ENCODE measurements at places on chromosomes 2 and 18. TPM values are rescaled to one million over a fixed set of nuclear protein-coding genes. Genes with fewer than 3 reads are reported as not detected.

- no peak for DNase-seq
Observed at GRCh38 chr18:35590935-35591334, 9.4 kb downstream of the GALNT1 start.

GRCh38 chr18:13147130-13147529 lies 71.4 kb upstream of the LDLRAD4 start:
- DNase-seq, result no peak

DNA sequence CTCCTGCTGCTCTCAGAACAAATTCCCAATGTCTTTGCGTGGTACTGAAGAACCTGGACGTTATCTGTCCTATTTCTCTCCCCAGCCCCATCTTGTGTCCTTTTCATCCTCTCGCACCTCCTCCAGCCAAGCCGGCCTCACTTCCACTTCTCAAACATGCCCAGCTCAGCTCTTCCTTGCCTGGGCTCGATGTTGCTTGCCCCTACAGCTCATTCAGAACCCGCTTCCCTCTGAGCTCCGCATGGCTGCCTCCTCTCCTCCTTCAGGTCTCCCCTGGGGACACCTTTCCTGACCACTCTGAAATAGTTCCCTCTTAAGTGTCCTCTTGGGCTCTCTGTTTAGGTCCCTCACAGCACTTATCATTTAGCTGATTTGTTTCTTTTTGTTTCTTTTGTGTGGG lies 6.7 kb upstream of the SMARCAL1 start:
- no peak for DNase-seq

HK2 gene
- total RNA-seq, result 42.5 TPM

- no peak for DNase-seq
Observed at GRCh38 chr2:59530258-59530657, 1023.2 kb downstream of the BCL11A start.

- DNase-seq, result no peak
Observed at GRCh38 chr2:66577321-66578053, 142.6 kb downstream of the MEIS1 start.

MEP1B gene
- total RNA-seq, result not detected

DNA sequence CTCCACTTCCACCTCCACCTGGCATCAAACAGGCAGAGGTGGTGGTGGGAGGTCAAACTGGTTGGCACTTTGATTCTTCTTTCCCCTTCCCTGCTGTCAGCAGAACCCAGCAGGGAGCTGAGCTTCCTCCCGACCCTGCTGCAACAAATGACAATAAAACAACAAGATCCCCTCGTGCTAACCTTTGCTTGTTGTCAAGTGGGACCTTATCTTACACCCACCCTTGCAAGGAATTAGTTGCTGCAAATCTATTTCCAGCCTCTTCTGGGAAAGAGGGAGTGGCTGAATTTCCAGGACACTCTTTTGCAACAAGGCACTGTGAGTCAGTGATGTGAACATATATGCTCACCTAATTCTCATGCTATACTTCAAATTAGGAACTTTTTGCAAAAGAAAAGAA lies 655.1 kb downstream of the DSC3 start:
- DNase-seq, result no peak

DNA sequence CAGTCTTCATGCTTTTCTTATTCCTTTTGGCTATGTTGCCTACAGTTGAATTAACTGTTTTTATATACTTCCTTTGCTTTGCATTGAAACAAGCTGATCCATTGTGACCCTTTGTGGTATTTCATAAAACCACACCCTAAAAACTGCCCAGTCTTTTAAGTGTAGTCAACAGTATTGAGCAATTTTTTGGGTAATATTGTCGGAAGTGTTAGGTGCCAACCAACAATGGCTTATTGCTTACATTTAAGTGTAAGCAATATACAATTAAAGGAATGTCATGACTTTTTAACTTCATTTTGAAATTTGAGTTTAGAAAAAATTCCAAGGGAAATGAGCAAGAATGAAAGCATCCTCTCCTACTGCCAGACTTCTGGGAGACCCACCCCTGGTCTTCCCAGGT lies 174.1 kb downstream of the NEDD4L start:
- no peak for DNase-seq

- DNase-seq, result no peak
Observed at GRCh38 chr2:106581755-106582147, 94.6 kb downstream of the CD8B2 start.

DNA sequence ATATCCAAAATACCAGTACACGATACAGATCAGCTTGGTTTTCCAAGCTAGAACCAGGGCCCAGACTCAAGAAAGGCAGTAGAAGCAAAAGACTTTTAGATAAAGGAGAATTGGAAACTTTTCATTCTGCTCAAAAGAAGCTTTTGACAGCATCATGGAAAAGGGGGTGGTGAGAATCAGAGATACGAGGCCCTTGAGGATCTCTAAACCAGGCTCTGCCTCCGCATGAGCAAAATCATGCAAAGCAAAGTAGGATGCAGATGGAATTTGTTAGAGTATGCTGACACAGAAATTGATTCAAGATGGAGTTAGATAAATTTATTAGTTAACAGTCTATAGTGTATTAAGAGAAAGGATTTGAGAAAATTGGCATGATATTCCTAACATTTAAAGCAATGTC lies 39.8 kb downstream of the FAM98A start:
- no peak for DNase-seq

GRCh38 chr2:82913566-82913965 lies 1545.5 kb downstream of the SUCLG1 start:
- no peak for DNase-seq

DNA sequence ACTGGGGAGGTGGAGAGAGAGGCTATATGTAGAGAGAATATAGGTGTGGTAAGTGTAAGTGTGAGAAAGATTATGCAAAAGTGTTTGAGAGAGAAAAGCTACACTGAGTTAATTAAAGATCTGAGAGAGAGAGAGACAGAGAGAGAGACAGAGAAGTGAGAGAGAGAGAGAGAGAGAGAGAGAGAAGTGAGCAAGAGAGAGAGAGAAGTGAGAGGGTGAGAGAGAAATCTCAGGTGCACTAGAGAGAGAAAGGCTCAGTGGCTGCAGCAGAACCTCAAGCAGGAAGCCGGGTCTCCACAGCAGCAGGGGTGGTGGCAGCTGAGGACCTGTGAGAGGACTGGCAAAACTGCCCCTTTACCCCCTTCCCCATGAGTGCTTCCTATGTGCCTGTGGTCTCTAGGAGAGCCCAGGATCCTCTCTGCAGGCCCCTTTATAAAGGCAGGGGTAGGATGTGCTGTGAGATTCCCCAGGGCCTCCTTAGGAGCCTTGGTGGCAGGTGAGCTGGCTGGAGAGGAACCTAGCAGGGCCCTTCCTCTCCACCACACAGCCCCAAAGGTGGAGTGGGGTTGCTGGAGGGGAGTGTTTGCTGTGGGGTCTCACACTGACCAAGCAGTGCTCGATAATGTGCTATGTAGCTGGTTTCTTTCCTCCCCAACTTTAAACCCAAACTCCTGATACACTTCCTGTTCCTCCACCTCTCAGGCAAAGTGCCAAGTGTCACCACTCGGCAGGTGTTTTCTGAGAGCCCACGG lies 52.6 kb downstream of the SLC4A5 start:
- no peak for DNase-seq

- no peak for DNase-seq
Observed at GRCh38 chr18:28063926-28064325, 113.0 kb downstream of the CDH2 start.

DNA sequence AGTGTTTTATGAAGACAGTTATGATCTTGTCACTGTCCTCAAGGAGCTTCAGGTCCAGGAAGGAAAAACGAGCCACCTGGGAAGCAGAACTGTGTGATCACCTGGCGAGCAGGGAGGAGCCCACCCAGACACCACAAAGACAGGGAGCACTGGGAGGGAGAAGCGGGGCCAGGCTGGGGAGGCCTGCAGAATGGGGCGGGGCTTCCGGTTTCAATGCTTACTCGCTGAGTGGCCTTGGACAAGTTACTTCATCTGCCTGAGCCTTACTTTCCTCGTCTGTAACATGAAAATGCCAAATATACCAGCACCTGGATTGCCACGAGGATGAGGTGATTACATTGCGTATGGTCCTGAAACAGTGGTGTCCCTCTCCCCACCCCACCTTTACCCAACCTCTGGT lies 227.5 kb downstream of the ANKRD30B start:
- no peak for DNase-seq

DNA sequence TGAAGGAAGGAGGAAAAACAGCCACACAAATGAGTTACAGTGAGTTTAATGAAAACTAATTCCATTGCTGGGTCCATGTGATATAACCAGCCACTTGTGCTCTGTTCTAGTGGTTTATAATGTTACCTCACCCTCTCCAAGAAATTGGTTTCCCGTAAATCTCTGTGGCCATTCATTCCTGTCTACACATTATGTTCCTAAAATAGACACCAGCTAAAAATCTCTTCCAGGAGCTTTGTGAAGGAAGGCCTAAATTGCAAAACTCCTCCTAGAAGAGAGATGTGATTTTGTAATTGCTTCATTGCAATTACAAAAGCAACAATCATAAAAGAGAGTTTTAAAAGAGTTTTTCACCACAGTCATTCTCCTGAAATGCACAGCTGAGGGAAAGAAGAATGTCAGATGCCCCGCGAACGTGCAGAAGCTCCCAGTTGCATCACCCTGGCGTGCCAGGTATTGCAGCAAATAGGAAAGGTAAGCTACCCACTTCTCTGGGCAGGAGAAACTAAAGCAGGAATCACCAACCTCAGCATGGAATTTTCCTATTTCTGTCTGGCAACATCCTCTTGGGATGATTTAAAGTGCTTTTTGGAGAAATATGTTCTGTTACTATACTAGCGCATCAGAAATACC lies 1.7 kb downstream of the SCN1A start:
- DNase-seq, result no peak

RAD51AP2 gene
- 0.10 TPM for total RNA-seq

DNA sequence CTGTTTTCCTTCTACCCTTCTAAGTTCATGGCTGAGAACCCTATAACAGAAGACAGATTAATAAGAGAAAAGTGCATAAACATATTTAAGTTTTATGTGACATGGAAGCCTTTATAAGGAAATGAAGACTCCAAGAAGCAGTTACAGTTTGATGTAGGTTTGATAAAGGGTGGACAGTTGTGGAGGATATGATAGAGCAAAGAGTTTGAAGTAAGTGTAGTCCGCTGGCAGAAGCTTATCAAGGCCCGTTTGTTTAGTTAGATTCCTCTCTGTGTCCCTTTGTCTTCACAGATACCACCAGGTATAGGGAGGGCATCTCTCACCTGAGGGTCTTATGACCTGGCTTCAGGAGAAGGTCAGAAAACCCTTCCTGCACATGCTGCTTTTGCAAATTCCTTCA lies 10.4 kb upstream of the CASP8 start:
- DNase-seq, result no peak

DNA sequence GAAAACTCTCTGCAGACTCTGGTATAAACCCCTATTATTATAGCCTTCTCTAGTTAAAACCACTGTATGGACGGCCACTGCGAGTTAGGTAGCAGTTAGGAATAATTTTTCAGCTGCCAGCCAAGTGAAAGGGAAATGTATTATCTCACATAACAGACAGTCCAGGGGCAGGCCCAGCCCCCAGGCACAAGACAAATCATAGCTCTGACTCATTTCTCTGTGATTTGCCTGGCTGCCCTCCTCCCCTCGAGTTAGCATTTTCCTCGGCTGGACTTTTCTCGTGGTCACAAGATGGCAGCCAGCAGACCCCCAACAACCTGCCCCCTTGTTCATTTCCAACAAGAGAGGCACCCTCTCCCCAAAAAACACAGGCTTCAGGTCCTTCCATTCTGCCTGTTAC lies 10.5 kb downstream of the VIT start:
- DNase-seq, result no peak

DNA sequence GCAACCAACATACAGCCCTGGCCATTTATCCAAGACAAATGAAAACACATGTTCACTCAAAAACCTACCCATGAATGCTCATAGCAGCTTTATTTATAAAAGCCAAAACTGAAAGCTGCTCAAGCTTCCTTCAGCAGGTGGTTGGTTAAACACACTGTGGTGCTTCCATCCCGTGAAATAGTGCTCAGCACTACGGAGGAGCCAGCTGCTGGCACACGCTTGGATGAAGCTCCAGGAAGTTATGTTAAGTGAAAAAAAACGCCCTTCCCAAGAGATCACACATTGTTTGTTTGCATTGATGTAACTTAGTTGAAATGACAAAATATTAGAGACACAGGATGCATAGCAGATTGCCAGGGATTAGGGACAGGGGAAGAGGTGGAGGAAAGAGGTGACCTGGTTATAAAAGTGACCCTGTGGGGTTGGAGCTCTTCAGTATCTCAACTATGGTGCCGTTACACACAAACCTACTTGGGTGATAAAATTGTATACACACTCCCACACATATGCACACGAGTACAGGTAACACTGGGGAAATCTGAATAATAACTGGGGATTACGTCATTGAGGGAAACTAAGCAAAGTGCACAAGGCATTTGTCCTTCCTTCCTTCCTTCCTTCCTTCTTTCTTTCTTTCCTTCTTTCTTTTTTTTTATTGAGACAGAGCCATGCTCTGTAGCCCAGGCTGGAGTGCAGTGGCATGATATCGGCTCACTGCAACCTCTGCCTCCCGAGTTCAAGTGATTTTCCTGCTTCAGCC lies 6.2 kb upstream of the ALPG start:
- no peak for DNase-seq

TBC1D8 gene
- total RNA-seq, result 44.0 TPM

DNA sequence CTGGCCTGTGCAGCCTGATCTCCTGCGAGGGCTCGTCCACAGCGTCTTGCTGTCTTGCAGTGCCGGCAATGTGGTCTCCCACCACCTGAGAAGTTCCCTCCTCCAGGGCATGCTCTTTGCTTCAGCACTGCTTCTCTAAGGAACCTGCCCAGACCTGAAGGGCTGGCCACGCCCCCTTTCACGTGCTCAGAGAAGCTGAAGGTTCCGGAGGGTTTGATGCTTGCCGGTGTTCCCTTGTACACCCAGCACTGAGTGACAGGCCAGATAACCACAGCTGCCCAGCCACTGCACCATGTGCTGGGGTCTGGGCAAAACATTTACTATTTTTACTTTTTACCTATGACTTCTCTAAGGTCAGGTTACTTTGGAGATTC lies 1.7 kb upstream of the POLR2D start:
- DNase-seq, result peak; percentile 37

DNA sequence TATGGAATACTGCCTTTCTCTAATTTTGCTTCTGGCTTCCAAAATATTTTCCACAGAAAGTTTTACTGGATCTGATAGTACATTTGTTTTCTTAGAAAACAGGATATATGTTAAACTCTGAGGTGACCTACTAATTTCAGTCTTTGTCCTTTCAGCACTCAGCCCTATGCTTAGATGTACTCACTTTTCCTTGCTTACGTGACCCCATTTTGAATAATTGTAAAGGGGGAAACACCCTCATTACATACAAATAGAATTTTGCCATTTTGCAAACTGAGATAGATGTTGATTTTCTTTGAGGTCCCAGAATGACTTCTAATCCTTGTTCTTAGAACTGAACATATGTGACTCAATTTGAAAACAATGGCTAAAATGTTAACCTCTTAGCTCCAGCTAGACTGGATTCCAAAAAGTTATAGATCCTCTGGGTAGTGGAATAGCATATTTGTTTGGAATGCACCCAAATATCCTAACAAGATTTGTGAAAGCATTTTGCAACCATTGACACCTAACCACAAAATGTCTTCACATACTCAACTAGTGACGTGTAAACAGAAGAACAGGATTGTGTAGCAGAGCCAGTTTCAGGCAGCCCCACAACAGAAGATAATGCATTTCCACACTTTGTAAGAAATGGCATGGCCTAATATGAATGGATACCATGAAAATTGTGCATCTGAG lies 44.8 kb upstream of the EHBP1 start:
- DNase-seq, result no peak
